ENCODE measurements at places on chromosomes 6 and 20.

DNA sequence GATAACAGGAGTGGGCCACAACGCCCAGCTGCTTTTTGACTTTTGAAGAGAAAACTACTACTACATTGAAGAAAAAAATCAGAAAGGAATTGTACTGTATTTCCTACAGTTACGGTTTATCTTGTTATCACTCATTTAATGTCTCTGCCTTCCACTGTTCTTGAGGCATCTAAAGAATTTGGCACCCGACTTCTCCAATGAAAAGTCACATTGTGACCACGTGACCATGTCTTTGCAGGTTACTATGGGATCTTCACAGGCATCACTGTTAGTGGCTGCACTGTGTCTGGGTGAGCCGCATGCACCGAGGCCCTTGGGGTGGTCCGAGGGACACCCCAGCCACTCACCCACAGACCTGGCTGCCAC lies 26.8 kb downstream of the RRBP1 start:
- DNase-seq = no peak

DNA sequence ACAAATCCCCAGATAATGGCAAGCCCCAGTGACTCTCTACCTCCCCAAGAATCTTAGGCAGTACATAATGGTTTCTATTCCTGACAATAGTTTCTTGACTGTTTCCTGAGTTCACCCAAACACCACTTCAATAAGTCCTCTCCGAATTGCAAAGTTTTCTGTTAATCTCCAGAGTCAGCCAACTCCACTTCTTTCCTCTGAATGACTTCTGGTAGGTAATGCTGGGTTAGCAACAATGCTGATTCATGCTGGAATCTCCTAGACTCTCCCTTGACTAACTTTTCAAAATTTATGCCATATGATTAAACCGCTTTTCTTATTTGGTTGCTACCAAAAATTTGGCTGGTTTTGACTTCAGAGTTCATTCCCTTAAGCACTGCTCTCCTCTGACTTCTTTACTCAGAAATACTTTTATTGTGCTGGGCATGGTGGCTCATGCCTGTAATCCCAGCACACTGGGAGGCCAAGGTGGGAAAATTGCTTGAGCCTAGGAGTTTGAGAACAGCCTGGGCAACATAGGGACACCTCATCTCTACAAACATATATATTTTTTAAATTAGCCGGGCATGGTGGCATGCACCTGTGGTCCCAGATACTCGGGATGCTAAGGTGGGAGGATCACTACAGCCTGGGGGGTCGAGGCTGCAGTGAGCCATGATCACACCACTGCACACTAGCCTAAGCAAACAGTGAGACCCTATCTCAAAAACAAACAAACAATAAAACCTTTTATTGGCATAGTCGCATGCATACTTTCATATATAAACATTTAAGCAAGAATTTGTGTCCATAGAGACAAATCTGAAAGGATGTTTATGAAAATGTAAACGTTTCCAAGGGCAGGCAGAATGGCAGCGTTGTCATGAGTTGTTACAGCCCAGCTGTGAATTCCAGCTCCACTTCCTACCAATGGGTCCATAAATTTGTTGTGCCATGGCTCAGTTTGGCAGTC lies 249.3 kb upstream of the PLN start:
- no peak for DNase-seq

GRCh38 chr20:13102237-13102636 lies 93.5 kb downstream of the SPTLC3 start:
- DNase-seq = no peak

DNA sequence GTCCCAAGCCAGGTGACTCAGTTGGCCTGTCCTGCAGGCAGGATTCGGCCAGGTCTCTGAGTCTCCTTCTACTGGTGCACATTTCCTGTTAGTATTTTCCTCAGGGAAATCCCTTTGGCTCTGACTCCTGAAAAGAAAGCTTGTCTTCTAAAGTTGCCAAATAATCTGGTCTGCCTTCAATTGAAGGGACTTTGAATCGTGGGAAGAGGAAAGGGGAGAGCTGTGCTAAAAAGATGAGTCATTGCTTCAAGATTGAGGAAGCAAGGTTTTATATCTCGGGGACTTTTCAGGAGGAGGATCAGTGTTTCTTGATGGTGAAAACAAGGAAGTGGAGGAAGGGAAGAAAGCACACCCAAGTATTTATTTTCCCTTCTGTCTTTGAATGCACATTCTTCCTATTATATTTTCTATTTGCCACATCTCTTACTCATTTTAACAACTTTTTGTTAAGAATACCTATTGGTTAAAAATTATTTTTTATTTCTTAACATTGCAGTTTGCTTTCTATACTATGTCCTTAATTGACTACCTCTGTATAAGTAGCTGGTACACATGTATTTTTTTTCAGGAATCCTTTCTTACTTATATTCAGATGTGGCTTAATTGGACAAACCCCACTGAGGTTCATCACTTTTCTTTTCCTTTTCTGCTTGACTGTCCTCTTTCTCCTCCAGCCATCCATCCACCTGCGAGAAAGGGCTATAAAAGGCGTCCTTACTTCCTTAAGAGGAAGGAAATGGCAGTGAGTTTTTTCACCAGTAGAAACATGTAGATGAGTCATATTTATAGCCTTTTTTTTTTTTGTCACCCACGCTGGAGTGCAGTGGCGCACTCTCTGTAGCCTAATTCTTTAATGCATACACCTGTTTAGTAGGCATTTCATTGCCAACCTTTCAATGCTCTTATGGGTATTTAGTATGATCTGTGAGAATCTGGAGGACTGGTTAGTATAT lies 15.0 kb upstream of the IFNGR1 start:
- DNase-seq = no peak

- no peak for DNase-seq
Observed at GRCh38 chr6:22952097-22952496, 382.7 kb downstream of the HDGFL1 start.

DNA sequence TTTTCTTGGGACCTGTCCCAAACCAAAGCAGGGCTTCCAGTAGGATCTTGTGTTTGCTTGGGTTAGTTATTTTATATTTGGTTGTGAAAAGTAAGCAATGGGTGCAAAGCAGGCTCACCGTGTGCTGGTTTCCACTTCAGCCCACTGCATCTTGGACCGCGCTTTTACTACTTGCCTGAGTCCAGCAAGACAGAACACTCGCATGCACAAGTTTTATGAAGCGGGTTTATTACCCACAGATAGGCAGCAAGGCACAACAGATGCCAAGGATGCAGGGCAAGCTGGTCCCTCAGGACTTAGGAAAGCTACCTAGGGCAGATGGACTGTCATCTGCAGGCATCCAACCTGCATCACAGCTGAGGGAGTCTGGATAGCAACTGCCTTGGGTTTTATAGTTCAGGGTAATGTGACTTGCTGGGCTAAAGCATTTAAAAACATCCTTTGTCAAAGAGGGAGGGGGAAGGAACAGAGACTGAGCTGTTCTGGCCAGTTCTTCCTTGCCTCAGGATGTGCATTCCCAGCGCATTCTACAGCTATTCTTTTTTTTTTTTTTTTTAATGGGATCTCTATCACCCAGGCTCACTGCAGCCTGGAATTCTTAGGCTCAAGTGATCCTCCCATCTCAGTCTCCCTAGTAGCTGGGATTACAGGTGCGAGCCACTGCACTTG lies 18.5 kb downstream of the CITED2 start:
- no peak for DNase-seq

DNA sequence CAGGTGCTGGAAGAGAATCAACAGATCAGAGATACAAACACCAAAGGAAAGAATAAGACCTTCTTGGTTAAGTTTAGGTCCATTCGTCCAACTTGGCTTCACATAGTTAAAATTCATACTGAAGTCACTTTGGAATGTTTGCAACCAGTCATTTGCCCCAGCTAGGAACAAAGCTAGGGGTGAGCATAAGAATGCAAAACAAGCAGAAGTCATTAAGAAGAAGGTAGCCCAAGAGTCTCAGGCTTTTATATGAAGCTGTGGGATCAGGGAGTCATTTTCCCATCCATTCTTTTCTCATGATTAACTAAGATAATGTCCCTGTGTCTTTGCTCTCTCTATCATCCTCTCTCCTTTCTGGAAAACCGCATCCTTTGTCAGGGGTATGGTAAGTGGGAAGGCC lies 51.5 kb upstream of the TMEM170B start:
- no peak for DNase-seq

GRCh38 chr6:129608886-129609537 lies 101.0 kb downstream of the ARHGAP18 start:
- no peak for DNase-seq

GRCh38 chr6:132764370-132764769 lies 6.7 kb upstream of the VNN2 start:
- no peak for DNase-seq

DNA sequence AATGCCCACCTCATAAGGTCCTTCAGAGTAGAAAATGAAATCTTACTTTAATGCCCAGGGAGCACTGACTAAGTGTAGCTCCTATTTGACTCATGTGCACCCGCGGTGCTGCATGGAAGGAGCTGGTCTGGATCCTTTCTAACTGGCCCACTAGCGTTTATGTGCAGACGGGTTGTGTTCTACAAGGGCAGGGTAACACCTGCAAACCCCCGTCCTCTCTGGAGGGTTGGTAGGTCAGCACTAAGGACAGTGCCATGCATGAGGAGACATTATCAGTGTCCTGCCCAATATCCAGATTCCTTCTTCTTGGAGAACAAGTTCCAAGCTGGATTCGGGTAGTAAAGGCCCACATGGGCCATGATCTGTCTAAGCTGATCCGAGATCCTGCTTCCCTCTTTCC lies 140.3 kb downstream of the ANKRD60 start:
- no peak for DNase-seq

DNA sequence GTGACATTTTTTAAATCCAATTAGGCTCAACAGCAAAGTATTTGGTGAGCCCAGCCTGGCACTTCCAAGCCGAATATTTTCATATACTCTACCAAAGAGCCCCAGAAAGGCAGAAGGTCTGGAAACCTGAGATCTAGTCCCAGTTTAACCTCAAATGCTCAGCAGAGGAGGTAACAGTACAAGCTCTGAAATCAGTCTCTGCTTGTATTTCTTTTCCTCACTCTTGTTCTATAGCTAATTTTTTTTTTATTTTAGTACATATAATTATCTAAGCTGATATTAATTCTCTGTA lies 9.1 kb downstream of the SOD2 start:
- no peak for DNase-seq

GRCh38 chr6:136471372-136471771 lies 78.8 kb downstream of the MAP7 start:
- DNase-seq = no peak

- DNase-seq = no peak
Observed at GRCh38 chr20:44746367-44747165, 901 bp downstream of the KCNK15 start.

DNA sequence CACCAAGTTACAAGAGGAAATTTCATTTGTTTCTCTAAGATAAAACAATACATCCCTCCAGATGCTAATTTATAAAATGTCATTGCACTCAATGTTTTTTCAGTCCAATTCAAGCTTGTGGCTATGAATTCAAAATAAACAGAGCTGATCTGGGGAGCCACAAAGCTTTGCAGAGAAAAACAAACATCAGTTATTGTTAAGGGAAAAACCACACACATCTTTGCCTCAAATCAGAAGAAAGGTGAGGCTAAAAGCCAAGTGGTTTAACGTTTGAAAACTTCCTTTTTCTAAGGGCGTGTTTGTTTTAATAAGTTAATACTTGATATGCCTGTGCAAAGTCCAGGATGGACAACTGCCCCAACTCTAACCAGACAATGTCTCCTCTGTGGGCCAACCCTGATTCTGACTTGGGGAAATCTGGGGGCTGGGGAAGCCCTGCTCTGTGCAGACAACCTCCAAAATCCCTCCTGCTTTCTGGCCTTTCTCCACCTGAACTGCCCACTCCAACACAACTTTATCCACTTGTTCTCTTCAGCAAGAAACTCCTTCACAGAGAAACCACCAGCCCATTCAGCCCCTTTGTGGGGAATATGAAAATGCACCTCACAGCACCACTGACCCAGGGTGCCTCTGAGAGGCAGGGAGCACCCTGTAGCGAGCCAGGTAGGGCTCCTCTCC lies 44.6 kb upstream of the NT5E start:
- DNase-seq = no peak

DNA sequence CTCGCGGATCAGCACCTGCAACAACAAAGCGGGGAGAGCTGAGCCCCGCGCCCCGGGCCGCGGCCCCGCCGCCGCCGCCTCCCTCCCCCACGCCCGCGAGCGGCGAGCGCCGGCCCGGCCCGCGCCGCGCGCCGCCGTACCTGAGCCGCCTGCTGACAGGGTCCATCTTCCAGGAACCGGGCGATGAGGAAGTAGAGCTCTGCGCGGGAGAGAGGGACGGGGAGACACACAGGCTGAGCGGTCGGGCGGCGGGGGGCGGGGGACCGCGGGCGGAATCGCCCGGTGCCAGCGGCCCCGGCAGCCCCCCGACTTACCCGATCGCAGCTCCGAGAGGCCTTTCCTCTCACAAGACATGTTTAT lies 359 bp downstream of the PHIP start:
- DNase-seq = no peak

GRCh38 chr20:15563836-15564235 lies 1009.4 kb downstream of the KIF16B start:
- DNase-seq = no peak

DNA sequence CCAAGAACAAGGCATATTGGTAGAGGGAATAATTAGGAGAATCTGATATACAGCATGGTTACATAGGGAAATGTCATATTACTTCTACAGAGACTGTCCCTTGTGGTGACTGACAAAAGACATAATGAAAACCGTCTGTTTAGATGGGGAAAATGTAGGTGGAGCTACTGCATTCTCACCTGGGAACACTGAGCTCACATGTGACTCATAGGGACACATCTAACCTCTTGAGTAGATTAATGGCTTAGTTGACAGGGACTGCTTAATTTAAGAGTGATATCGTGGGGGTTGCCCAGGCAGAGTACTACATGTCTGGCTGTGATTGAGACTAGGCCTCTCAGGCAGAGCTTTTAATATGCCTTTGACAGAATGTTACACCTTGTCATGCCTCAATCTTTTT lies 235.3 kb upstream of the ZFP64 start:
- no peak for DNase-seq

DNA sequence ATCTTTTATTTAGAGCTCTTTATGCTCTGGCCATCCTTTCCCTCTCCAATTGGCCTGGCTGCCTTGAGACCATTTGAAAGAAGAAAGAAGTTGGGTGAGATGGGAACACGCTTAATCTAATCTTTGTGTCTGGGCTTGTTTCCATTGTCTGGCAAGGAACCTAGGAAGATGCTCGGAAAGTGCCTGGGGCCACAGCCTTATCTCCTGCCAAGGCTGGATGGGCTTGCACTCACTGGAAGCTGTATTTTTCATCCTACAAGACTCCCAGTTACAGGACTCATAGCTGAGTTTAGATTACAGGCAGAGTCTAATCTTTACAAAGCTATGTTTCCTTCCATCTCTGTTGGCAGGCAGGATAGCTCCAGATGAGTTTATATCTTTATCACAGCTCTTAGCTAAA lies 33.1 kb upstream of the CDYL start:
- DNase-seq = no peak

DNA sequence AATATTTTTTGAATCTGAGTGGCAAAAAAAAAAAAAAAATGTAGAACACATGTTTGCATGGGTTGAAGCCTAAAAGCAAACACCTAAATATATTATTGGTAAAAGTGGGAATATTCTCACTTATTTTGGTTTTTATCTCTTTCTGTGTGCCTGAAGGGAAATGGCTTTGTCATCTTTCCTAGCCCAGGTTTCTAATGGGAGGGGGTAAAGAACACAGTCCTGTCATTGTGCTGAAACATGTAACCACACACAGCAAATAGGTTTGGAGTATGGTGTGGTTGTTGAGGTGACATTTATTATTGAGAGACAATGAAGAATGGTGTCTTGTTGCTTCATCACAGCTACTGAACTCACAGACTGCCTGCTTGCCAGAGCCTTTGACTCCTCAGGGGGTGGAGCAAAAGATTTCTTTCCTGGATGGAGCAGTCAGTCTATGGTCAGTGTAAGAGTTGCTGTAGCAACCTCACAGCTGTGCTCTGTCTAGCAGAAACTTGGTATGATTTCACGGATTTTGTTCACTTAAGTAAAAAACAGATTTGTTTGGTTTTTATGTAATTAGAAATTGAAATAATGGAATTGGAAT lies 70.2 kb downstream of the CEP57L1 start:
- no peak for DNase-seq

Data from cortex of kidney (tissue), 1 donor.